ENCODE measurements at places on chromosomes 16 and 17.

DNA sequence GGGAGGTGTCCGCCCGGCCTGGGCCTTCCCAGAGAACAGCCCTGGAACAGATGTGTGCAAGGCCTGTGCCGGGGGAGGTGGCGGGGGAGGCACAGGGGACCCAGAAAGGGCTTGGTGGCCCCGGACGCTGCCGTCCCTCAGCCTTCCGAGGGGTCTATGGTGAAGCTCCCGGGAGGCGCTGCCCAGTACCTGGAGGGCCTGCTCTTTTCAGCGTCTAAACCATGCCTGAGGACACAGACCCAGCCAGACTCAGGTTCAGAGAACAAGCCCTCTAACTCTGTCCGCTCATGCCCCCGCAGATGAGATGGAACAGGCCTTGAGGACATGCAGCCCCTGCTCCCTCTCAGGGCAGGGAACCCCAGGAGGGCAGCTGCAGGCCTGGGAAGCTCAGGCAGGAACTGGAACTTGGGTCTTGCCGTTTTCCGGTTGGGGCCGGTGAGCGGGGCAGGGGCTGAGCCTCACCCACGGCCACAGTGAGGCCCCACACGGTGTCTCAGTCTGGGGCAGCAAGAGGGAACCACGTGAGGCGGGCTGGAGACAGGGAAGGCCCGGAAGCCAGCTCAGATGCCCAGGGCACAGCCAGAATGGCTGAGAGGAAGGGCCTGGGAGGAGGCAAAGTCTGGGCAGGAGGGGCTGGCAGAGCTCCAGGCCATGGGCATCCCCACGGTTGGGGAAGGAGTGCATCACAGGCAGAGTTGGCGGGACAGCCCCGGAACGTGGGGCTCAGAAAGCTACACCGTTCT is 12.5 kb downstream of the SLC16A3 start:
- DNase-seq: no peak

- no peak for DNase-seq
These were observed 303.7 kb downstream of the ZFHX3 start for GRCh38 chr16:72744076-72744793.

- DNase-seq: no peak
These were observed 647 bp upstream of the TMEM238L start for GRCh38 chr17:10804546-10804945.

DNA sequence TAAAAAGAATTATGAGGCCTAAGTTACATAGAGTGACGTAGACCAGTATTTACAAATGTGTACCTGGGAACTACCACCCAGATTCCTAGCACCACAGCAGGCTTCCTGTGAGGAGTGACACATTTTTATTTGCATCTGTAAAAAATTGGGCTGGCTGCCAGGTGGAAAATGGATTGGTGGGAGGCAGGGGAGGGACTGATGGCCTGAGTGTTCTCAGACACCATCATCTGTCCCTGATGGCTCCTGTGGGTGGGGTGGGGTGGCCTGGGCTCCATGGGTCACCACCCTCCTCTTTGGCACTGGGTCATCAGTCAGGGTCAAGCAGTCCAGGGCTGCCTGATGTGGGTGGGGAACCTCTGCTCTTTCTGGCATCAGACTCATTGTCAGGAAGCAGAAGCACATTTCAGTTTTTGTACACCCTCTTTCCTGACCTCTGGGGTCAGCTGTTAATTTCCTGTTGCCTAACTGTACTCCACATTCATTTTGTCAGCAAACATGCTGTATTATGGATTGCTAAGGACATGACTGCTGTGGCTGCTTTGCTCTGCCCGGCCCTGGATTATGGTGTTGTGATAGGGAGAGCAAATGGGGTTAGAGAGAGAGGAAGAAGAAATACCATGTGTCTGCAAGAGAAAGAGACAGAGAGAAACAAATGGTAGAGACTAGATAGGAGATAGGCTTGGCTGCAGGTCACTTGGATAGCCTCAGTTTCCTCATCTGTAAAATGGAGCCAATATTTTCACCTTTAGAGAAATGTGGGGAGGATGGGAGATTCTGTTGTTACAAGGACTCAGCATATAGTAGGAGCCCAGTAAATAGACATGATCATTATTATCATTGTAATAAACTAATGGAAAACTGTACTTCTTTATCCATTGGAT is 11.6 kb upstream of the MFAP4 start:
- no peak for DNase-seq

GRCh38 chr17:2050300-2051060 is 4.4 kb upstream of the HIC1 start:
- DNase-seq: no peak

DNA sequence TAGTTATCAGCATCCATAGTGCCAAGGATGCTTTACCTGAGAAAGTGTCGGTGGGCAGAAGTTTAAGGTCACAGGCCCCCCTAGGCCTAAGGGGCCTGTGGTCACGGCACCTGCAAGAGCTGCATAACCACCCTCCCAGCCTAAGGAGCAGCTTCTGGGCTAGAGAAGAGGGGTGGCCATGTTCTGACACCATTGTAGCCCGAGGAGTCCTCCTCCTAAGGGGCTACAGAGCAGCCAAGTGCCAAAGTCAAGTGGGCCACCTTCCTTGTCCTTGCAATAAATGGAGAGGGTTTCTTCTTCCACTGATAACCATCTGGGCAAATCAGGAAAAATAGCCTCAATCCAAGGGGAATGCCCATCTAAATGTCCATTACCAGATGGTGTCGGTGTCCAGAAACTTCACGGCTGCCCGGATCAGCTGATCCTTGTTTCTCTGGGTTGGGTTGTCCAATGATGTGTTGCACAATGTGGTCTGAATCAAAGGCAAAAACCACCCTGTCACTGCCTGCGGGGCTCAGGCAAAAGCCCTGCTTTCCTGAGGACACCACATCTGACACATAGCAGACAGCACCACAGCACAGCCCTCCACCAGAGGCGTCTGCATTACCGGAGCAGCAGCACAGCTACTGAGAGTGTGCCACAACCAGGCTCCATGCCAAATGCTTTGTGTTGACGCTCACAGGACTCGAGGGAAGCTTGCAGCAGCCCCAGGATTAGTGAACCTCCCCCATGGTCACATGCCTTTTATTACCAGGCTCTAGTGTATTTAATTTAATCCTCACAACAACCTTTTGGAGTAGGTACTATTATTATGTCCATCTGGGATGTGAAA is 12.8 kb downstream of the ATPAF2 start:
- no peak for DNase-seq

- DNase-seq: no peak
These were observed 19.5 kb downstream of the AP1G1 start for GRCh38 chr16:71789136-71789535.

GRCh38 chr17:47200325-47200664 is 8.9 kb upstream of the MYL4 start:
- no peak for DNase-seq

DNA sequence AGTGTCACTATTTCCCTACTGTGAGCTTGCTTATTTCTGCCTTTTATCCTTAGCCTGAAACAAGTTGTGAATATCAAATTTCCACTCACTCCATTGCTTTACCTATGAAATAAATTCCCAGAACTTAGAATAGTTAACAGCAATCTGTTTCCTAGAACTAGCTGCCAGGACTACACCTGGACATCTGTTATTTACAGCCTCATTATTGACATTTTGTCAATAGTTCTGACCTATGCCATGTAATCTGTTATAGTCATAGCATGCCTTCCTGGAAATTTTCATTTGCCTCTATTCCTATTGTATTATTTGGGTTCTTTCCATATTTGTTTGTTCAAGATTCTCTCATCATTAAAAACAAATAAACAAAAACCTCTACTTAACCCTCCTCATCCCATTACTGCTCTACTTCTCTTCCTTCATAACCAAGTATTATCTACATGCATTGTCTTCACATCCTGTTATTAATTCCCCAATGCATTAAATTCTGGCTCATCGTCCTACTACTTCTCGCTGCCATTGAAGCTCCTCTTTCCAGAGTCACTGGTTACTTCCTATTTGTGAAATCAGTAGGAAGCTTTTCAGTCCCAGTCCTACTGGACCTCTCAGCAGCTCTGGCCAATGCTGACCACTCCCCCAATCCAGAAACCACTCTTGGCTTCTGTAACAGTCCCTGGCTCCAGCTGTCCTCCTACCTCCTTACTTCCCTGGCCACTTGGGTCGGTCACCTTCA is 55.3 kb downstream of the PIGL start:
- no peak for DNase-seq

- peak; percentile 56 for DNase-seq
These were observed at the start of gene TTYH2 for GRCh38 chr17:74212913-74213791. Gene TTYH2, plus strand, starts transcription at chr17:74213571. Its CDS starts 17 bp downstream, at chr17:74213588.

GRCh38 chr17:5281814-5282641 is at the start of gene RABEP1:
Gene RABEP1, plus strand, starts transcription at chr17:5282284. Its CDS starts 203 bp downstream, at chr17:5282487.
- DNase-seq: peak; percentile 56

- no peak for DNase-seq
These were observed 17.1 kb downstream of the KIF19 start for GRCh38 chr17:74343121-74343520.

- no peak for DNase-seq
These were observed 145.6 kb downstream of the GSG1L start for GRCh38 chr16:27917949-27918348.

- DNase-seq: no peak
These were observed 2.0 kb upstream of the GGNBP2 start for GRCh38 chr17:36542755-36543154.

DNA sequence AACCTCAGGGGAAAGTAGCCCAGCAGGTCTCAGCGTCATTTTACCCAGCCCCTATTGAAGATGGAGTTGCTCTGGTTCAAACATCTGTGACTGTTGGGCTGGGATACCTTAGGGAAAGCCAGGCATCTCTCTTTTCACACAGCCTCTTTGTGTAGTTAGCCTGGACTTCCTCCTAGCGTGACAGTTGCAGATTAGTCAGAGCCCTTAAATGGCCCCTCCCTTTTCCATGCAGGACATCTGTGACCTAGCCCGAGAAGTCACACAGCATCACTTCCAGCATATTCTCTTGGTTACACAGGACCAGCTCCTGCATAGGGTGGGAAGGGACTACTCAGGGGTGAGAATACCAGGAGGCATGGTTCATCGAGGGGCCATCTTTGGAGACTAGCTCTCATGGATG is 375.0 kb upstream of the RBFOX1 start:
- DNase-seq: no peak

DNA sequence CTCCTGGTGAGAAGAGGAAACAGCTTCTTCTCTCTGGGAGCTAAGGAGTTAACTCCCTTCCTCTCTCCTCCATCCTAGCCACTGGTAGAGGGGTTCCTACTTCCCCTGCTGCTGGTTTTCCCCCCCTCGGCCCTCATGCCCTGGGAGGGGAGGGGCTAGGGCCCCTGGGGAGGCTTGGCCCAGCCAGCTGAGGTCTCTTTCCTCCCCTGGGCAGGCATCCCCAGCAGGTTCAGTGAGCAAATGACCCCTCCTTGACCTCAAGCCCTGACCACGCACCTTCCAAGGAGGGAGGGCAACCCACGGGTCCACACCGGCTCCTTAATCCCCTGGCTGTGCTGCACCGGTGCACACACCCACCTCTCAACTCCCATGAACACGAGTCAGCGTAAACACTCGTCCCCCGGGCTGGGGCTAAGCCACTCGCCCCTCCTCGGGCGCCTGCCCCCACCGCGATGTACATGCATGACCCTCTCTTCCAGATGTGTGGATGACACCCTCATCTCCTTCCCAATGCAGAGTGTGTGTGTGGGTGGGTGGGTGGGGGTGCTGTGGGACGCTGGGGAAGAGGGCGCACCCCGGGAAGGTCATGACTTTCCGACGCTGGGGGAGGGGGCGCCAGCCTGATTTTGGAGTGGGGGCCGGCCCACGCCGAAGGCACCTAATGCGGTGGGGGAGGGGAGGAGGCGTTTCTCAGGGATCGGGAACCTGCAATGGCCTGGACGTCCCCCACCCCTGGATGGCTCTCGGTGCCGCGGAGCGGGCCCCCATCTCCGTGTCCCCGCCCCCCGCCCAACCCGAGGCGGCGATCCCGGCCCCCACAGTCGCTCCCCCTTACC is 33.7 kb downstream of the SRCIN1 start:
- no peak for DNase-seq

GRCh38 chr17:19733953-19734526 is 14.1 kb downstream of the ALDH3A1 start:
- DNase-seq: no peak

DNA sequence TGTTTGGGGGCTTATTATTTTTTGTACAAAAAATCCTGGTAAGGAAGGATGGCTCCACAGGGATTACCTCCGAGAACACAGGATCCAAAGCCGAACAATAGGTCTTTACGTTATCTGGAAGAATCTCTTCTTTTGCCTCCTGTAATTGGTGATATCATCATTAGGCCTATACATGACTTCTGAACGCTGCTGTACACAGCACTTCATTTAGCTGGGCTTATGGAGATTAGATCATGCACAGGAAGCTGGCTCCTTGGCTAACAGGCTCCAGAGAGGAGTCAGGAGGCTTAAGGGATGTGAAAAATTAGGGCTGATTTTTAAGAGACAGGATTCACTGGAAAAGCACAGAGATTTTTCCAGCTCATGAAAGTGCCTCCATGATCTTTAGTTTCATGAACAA is 54.7 kb downstream of the TANGO6 start:
- no peak for DNase-seq

DNA sequence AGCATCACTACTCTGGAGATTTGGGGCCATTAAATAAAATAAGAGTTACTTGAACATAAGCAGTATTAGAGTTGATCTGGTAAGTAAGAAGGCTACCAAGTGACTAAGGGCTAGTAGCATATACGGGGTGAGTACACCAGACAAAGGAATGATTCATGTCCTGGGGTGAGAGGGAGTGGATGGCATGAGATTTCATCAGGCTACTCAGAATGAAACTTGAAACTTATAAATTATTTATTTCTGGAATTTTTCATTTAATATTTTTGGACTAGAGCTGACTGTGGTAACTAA is 2.3 kb downstream of the SLFN5 start:
- DNase-seq: no peak

Data from smooth muscle cell of the brain vasculature (primary cell).